ENCODE measurements at places on chromosomes 16 and 17. TPM values are rescaled to one million over a fixed set of nuclear protein-coding genes. Genes with fewer than 3 reads are reported as not detected.

DNA sequence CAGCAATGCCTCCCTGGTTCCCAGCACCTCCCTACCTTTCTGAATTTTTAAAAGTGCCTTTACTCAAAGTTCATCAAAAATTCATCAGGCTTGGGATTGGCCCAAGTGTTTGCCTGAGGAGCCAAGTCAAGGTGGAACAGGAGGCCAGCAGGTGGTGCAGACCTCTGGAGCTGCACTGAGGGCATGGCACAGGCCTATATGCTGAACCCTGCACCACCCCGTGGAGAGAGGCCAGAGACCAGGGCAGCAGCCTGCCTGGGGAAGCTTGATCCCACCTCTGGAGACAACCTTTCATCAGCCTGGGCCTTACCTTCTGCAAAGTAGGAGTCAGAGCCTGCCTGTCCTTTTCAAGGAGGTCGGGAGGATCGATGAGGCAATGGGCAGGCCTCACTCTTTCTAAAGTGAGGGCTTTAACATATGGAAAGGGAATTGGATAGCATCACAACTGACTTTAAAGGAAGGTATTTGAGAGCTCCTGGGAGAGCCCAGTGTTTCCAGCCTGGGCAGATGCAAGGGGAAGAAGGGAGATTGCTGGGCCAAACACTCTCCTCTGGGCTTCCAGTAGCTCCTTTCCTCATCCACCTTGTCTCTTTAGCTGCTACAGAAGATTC, 31.8 kb upstream of the TMEM132E start:
- no peak for DNase-seq

CTF1 gene
- 1.1 TPM for total RNA-seq

DNA sequence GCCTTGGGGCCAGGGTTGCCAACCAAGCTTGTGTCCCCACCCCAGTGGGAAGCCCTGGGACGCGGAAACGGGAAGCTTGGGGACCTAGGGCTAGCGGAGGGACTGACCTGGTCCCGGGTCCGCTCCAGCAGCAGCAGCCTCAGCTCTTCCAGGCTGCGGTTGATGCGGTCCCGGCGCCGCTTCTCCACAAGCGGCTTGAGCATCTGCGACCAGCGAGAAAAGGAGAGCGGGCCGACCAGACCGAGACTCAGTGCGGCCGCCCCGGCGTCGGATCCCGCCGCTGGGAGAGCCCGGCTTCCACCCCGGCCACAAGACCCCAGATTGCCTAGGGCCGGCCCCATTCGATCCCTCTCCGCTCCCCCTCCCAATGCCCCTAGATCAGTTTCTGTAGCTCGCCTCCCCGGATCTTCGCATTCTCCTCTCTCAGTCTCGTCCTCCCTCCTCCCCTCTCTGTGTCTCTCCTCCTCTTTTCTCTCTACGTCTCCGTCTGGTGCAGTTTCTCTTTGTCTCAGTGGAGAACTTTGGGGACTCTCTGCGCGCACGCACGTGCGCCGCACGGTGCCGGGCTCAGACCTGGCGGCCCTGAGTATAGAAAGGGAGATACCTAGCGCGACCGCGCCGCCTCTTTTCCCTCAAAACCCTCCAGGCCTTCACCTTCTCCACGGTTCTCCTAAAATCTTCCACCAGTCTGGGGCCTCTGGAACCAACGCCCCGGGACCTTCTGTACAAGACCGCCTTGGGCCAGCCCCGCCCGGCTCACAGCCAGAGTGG, 797 bp downstream of the HES7 start:
- no peak for DNase-seq

SPATA22 gene
- not detected for total RNA-seq

Data from mucosa of descending colon (tissue), 3 donors.